NCI-H2081 (cell line): ENCODE measurements at places on chromosomes 11 and 22.

DNA sequence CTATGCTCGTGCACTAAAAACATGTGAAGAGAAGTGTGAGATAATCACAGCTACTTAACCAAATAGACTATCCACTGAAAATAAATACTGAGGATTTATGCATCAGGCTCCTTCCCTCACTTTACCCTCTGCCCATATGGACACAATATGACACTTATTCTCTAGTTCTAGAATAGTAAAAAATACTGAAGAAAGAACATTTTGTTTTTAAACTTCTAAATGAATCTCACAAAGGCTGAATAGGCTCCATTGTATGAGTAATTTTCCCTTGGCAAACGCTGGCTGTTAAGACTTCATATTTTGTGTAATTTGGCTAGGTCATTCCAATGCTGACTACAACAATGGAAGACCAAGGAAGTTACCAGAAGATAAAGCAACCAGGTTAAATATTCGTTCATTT lies 9.9 kb downstream of the HPS5 start:
- DNase-seq: no peak

GRCh38 chr11:84261707-84262106 lies 975.5 kb upstream of the CCDC90B start:
- peak; percentile 2 for DNase-seq

GRCh38 chr11:2885678-2886081 lies at the start of gene CDKN1C:
TSS of gene CDKN1C (minus strand) at chr11:2885775. CDS start at chr11:2885456, 319 bp downstream.
- peak; percentile 61 for DNase-seq

DNA sequence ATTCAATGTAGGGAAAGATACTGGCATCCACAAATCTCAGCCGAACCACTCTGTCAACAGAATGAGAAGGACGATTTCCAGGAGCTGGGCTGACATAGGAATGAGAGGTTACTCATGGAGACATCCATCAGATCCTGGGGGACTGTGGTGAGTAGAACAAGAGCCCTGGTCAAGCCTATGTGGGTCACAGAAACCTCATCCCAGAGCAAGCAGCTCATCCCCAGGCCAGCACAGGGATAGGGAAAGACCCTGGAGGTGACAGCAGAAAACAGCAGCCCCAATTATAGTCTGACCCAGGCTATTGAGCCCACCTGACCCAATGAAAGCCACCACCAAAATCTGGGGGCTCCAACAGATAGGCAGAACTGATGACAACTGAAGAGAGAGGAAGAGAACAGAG lies 128.0 kb upstream of the SERPIND1 start:
- DNase-seq: no peak

DNA sequence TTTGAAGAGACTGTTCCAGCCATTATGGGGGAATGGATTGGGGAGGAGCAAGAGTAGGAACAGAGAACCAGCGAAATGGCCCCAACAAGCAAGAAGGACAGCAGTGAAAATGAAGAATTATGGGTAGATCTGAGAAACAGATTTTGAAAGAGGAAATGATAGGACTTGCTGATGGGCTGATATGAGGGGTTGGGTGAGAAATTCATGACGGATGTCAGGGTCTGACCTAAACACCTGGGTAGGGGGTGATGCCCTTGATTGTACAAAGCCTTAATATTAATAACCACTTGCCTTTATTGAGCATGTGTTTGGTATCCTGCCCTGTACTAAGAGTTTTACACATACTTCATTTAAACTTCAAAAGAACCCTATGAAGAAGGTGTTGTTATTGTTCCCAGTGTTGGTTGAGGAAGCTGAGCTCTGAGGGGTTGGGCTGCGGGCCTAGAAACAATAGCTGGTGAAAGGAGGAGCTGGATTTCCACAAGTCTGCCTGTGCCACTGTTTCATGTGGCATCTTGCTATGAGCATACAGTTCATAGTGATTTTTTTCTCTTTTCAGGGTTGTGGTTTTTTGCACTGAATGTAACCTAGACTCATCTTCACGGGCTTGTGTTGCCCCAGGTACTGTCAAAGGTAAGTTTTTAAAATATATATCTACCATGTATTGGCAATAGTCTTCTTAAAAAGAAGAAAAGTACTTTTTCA lies 61.1 kb upstream of the TNRC6B start:
- no peak for DNase-seq

- no peak for DNase-seq
These were observed 12.8 kb downstream of the ETS1 start for GRCh38 chr11:128574576-128575011.

- DNase-seq: no peak
These were observed 146.9 kb downstream of the TRIM29 start for GRCh38 chr11:119991022-119991404.

GRCh38 chr22:28594797-28595462 lies 84.7 kb downstream of the TTC28 start:
- peak; percentile 62 for DNase-seq
